ENCODE measurements at places on chromosomes 1 and 21.
A peak's percentile ranks its signal among the peaks of the same experiment; 100 is the strongest.

- no peak for DNase-seq
Observed at GRCh38 chr1:187037973-187038553, 209.3 kb downstream of the PLA2G4A start.

GRCh38 chr1:230011333-230012092 is 55.5 kb upstream of the GALNT2 start:
- DNase-seq: no peak

GRCh38 chr1:20405893-20406604 is 80.0 kb downstream of the CAMK2N1 start:
- DNase-seq: peak; percentile 38

DNA sequence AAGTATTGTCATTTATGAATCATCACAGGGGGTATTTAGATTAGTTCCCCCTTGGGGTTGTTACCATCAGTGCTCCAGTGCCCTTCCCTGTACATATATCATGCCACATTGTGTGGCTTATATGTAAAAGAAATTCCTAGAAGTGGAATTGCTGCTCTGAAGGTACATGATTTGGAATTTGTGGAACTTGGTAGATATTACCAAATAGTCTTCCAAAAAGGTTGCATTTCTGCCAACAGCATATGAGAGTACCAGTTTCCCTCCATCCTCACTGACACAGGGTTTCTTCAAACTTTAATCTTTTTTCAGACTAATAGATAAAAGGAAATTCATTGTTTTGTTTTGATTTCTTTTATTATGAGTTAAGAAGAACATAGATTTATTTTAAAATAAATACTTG is 41.3 kb downstream of the AKNAD1 start:
- DNase-seq: no peak

GRCh38 chr1:204376919-204377799 is 17.4 kb upstream of the PLEKHA6 start:
- DNase-seq: no peak

GRCh38 chr1:2234762-2235113 is 6.6 kb downstream of the SKI start:
- no peak for DNase-seq

DNA sequence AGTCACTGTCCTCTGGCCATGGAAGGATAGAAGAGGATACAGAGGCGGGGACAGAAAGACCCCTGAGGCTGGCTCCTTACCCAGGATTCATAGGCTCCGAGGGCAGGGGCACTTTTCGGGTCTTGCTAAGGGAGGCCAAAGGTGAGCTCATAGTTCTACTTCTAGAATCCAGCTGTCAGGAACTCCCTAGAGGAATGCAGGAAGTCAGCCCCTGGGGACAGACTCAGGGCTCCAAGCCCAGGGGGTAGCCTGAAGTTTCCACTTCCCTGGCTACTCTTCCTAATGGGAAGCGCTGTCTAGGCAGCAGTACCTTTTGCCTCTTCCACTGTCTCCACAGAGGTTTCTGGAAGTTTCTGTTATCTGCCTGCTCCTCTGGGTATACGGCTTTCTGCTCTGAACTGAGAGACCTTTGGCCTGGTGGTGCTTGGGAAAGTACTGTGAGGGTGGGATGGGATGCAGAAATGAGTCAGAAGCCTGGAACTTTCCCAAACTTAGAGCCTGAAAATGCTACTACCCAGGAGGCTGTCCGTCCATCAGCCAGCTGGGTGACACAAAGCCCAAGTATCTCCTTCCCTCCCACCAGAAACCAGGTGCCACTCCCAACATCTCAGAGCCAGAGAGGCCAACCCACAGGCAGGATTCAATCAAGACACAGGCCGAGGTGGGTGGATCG is 3.6 kb downstream of the UBXN11 start:
- no peak for DNase-seq

- no peak for DNase-seq
Observed at GRCh38 chr1:42350086-42350485, 15.1 kb upstream of the FOXJ3 start.

DNA sequence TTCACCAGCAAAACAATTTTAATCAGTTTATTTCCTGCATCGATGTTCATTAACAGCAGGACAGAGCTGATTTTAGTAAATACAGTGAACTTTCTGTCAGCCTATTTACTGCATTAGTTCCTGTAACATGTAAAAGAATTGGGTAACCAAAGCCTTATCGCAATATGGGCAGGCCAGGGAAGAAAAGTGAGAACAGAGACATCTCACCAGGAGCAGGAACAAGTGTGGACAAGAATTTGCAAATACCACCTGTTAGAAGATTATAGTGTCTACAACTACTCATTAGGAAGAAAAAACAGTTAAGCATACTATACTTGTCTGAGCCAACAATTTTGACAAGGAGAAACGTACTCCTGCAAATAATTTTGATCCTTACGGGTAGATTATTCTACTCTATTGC is 1293.9 kb downstream of the PLA2G4A start:
- no peak for DNase-seq

DNA sequence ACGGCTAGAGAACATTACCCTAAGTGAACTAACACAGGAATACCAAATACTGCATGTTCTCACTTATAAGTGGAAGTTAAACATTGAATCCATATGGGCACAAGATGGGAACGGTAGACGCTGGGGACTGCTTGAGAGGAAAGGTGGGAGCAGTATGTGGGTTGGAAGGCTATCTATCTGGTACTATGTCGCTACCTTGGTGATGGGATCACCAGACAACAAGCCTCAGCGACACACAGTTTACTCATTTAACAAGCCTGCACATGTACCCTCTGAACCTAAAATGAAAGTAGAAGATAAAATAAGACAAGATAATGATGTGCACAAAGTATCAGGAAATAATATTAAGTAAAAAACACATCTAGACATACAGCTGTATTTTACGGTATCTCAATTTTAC is 819 bp downstream of the PYHIN1 start:
- no peak for DNase-seq

GRCh38 chr1:216846339-216846738 is 123.1 kb upstream of the ESRRG start:
- no peak for DNase-seq

DNA sequence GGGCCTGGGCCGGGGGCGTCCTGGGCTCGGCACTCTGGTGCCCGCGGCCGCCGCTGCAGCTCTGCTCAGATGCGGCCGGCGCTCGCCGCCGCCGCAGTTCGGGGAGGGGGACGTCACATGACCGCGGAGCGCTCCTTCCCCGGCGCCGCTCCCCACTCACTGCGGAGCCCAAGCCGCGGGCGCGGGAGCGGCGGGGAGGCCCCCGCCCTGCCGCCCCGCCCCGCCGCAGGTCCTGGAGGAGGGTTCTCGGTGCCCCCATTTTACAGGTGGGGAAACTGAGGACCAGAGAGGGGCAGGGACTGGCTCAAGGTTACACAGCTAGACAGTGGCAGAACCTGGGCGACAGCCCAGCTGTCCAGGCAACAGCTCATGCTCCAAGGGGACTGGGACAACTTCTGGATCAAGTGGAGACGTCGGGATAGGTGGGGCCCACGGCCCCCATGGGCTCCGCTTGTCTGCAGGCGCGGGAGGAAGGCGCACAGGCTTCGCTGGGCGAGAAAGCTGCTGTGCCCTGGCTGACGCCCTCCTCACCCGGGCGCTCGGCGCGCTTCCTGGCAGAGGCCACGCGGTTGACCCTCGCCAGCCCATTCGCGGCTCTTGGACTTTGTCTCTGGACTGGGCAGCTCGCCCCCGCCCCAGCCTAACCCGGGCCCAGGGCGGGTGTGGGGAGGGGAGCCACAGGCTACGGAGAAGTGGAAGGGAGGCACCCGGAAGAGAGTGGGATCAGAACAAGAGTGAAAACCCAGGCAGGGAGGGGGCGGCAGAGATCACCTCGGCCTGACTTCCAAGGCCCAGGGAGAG is at the start of gene RAP1GAP:
Gene RAP1GAP (minus strand): TSS at position 100 of the 801 bp plus-strand sequence. CDS start 49,325 bp downstream, outside the sequence.
- no peak for DNase-seq

GRCh38 chr1:50861772-50862171 is 98.3 kb downstream of the FAF1 start:
- no peak for DNase-seq

- no peak for DNase-seq
Observed at GRCh38 chr21:32348604-32349332, 44.0 kb downstream of the URB1 start.

- DNase-seq: no peak
Observed at GRCh38 chr1:186050360-186050759, 316.2 kb downstream of the HMCN1 start.

DNA sequence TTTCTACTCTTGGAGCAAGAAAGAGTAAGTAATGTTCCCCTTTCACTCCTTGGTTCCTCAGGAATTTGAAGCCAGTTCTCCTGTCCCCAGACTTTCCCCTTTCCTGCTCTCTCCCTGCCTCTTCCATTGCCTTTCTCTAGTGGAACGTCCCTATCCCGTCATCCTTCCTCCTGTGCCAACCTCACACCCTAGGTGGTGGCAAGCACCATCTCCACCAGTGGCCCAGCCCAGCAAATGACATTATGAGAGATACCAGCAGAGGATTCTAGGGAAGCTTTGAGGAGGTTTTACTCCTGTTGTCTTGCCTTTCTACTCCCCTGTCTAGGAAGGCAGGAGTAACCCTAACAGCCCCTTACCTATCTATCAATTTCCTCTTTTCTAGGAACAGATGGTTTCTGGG is 8.1 kb upstream of the TACSTD2 start:
- no peak for DNase-seq

DNA sequence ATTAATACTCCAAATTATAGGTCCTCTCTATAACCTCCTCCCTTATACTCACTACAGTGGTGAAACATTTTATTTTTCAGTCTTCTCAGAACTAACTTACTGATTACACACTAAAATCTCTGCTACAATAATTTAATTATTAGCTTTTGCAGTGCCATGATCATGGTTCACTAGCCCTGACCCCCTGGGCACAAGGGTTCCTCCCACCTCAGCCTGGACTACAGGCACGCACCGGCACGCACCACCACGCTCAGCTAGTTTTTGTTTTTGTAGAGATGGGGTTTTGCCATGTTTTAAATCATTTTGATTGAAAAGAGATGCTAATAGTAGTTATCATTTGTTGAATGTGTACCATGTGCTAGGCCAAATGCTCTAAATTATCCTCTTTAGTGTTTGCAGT is 6.3 kb downstream of the PATJ start:
- no peak for DNase-seq

DNA sequence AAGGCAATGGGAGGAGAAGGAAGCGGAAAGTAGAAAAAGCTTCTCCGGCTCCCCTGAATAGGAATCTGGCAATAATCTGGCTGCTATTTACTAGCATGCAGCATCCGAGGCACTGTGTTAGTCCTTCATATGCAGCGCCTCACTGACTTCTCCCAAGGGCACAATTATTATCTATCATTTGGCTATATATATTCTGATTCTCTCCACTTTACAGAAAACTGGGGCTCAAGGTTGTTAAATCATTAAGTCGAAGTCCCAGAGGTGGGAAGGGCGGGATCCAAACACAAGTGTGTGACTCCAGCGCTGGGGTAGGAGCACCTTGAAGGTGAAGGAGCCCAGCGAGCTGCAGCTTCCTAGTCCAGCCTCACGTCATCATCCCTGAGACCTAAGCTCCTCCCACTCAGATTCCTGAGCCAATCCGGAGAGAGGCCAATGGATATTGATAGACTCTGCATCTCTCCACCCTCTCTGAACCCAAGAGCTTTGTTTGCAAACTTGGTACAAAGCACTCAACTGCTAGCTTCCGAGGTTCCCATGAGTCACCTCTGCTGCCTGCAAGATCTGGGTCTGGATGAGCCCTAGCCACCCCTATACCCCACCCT is 16.6 kb upstream of the EYA3 start:
- no peak for DNase-seq

DNA sequence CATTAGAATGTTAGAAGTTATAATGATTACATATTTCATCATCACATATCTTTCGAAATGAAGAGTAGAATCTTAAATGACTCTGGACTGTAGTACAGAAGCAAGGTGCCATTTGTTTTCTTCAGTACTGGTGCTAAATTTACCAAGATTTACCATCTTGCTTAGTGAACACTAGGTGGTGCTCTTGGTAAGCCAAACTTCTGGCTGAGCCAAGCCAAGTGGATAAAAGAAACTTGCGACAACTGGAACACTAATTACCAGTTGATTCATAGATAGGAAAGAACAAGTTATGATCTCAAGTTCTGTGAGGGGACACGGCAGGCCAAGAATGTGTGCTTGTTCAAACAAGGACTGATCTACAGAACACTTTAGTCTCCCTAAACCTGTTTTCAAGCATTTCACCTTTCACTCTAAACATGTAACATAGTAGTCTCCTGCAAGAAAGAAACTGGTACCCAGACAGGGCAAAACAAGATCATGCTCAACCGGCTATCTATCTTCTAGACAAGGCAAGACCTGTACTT is 19.8 kb downstream of the SPRTN start:
- peak; percentile 59 for DNase-seq

- no peak for DNase-seq
Observed at GRCh38 chr1:33848205-33848937, 15.5 kb upstream of the HMGB4 start.

DNA sequence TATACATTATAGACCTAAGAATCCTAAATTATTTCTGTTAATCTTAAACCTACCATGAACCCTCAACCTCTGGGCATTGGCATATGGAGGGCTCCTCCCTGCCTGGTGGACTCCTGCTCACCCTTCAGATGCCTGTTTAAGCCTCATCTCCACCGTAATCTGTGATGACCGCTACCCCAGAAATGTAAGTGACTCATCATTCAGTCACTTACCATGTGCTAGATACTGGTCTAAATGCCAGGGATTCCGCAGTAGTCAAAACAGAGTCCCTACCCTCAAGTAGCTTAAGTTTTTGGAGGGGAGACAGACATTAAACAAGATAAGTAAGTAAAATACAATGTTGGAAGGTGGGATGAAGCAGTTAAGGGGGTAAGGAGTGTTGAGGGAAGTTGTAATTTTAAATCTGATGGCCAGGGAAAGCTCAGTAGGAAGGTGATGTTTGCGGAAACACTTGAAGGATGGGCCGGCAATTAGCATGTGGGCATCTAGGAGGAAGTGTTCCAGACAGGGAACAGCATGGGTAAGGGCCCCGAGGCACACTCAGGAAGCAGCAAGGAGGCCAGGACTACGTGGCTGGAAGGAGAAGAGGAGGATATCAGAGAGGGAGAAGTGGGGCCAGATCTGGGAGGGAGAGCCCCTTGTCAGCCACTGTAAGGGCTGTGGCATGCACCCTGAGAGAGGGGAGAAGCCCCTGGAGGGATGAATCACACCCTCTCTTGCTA is 141.7 kb upstream of the HOOK1 start:
- DNase-seq: no peak

DNA sequence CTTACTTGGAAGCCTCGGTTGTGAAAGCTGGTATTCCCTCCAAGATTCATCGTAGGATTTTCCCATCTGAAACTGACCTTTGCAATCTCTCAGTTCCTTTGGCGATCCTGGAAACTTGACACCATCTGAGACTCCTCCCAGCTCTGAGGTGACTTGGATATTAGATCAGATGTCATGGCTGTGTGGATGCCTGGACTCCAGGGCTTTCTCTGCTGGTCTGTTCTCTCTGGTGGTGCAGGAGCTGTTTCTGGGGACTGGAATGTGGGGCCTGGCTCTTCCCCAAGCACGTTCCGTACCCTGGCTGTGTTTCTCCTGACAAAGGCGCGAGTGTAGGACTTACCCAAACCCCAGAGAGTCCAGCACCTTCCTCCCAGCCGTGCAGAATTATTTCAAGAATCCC is 252.2 kb downstream of the RPS6KC1 start:
- no peak for DNase-seq

DNA sequence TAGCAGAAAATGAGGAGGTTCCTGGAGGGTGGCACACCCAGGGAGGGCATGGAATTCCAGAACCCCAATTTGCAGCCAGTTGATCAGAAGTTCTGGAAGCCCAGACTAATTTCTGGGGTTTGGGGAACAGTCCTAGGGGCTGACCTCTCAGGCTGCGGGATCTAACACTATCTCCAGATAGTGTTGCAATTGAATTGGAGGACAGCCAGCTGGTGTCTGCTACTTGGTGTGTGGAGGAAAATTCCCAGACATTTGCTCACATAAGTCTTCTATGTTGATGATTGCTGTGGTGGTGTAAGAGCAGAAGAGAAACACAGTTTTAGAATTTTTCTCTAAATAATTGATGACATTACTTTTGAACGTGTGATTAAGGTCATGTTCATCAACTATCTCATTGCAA is 154.3 kb upstream of the RNPC3 start:
- no peak for DNase-seq
